AG08395 (cell line): ENCODE measurements at places on chromosomes 16 and 17.

DNA sequence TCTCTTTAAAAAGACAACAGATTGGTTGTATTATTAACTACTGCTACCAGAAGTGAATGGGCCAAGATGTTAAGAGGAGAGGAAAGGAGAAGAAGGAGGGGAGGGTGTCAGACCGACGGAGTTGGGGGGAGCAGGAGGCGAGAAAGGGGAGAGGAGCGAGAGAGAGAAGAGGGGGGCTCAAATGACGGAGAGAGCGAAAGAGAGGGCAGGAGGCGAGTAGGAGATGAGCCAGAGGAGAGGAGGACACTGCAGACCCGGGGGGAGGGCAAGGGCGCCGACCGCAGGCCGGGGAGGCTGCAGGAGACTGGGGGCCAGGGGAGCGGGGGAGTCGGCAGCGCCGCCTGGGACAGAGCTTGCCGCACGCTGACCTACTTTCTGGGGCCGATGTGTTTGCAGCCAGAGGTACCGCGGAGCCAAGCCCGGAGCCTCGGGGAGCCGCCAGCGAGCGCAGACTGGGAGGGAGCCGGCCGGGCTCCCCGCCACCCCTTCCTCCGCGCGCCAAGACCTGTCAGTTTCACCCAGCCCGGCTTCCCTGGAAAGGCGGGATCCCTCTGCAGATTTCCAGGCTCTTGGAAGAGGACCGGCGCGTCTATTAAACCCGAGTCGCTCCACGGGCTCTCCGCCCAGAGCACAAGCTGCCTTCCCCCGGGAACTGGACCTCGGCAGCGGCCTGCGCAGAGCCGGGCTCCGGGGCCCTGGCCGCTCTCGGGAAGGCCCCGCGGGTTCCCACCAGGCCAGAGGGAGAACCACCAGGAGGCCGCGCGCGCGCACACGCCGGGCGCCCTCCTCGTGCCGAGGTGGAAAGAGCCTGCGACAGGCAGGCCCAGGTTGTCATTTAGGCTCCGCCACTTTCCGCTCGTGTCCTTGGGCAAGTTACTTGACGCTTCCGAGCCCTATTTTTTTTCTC is 74.6 kb downstream of the CMC2 start:
- peak; percentile 57 for DNase-seq

- no peak for DNase-seq
These were observed 27.5 kb downstream of the TEX14 start for GRCh38 chr17:58664302-58664701.

DNA sequence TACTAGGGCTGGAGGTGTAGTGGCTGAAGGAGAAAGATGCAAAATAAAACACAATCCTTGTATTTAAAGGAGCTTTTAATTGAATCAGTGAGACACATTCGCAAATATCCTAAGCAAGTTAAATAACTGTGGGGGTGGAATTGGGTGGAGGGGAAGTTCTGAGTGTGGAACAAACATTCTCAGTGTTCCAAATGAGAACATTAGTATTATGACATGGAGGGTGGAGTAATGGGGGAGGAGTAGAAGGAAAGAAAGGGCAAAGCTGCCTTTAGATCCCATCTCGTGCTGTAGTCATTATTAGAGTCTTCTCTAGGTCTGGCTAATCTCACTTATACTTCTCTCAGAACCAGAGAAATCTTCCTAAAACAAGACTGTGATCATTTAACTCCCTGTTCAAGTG is 169.7 kb downstream of the ANKFN1 start:
- DNase-seq: no peak

- no peak for DNase-seq
These were observed 9.3 kb downstream of the ARRB2 start for GRCh38 chr17:4719684-4720221.

DNA sequence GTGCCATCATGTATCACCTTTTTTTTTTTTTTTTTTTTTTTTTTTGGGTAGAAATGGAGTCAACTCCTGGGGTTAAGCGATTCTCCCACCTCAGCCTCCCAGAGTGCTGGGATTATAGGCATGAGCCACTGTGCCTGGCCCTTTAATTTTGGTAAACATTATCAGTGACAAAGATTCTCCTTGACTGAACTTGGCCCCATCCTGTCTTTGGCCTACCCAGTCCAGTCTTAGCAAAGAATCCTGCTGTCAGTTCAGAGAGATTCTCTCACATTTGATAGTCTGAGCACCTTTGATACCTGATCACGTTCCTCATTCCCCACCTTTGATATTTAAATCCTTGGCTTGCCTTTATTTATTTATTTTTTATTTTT is 11.5 kb downstream of the RAD51C start:
- DNase-seq: no peak

DNA sequence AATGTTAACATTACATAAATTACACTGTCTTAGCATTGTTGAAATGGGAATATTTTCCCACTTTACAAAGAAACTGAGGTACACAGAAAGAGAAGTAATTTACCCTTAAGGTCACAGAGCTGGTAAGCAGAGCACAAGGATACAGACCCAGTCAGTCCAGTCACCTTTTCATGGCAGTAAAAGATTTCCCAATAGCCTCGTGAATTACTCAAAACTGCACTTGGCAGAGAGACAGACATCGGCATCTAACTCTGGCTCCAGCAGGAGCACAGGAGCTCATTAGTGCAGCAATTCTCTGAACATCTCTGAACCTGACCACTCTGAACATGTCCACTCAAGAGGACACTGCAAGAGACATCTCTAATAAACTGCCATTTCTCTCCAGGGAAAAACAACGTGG is 3.1 kb downstream of the TEX2 start:
- peak; percentile 62 for DNase-seq

GRCh38 chr17:15498107-15498506 is 30.7 kb upstream of the CDRT4 start:
- no peak for DNase-seq

GRCh38 chr17:15307710-15308111 is 33.7 kb downstream of the TEKT3 start:
- DNase-seq: no peak

DNA sequence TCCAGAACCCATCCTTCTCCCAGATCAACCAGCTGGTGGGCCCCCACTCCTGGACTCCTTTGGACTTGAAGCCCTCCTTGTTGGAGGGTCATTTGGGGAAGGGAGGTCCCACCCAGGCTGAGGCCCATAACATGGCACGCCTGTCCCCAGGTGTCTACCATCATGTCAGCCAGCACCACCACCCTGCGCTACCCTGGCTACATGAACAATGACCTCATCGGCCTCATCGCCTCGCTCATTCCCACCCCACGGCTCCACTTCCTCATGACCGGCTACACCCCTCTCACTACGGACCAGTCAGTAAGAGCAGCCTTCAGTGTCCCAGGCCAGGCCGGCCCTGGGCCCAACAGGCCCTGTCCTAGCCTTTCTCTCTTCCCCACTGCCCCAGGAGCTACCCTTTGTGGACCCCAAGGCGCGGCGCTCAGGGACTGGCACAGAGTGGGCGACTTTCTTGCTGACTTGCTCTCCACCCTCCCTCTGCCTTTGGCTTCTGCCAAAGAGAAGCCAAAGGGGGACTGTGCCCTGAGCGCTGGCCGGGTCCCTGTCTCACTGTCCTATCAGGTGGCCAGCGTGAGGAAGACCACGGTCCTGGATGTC is 4.3 kb downstream of the TUBG1 start:
- no peak for DNase-seq

DNA sequence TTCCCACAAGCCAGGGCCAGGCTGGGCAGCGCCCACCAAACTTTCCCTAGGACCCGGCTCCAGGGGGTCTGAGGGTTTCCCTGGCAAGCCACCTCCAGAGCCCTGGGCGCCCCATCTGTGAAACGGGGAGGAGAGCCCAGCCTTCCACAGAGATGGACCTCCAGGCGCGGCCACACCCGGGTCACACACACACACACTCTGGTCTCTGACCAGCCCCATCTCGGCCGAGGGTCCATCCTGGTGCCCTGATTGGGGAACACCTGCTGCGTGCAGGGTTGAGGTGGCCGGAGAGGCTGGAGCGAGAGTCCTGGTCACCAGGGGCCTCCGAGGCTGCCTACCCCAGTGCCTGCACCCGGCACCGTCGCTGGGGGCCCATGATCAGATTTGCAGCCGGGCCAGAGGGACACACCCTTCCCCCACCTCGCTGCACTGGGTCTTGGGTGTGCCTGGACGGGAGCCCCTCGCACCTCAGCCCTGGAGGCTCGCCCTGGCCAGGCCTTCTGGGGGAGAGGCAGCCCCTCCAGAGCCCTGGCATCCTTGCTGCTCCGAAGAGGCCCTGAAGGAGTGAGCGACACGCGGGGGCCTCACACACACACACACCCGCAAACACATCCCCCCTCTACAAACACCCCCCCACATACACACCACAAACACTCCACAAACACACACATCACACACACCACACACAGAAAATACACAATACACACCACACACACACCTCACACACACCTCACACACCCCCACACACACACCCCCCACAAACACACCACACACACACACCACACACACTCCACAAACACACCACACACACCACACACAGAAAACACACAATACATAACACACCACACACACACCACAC is 29.7 kb downstream of the SLC25A10 start:
- no peak for DNase-seq

DNA sequence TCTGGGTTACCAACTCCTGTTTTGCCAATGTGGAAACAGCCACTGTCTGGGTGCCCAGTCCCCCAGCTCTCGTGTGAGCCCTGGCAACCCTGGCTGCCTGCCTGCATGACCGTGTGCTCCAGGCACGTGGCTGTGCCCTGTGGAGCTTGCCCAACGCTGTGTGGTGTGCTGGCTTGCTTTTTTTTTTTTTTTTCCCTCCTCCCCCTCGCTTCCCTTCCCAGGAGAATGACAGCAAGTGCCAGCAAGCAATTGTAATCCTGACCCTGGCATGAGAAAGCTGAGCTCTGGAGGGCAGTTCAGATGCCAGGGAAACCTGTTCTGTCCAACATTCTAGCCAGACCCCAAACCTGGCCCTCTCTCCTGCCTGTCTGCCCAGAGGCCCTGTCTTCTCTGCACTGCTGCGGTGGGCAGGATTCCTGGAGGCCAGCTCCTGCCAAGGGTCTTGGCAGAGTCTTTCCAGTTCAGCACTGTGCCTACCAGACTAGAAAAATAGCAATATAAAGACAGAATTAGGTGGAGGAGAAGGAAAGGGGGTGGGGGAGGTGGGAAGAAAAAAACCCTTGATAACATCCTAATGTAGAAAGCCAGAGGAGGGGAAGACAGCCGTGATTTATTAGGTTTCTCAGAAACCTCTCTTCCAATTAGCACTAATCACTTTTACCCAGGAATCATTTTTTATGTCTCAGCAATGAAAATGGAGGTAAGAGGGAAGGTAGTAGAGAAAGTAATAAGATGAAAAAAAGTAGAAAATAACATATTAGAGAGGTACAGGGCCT is 9.0 kb downstream of the HLF start:
- peak; percentile 44 for DNase-seq

GRCh38 chr16:74570412-74571301 is 36.3 kb downstream of the GLG1 start:
- DNase-seq: no peak

GRCh38 chr16:85054948-85055492 is 27.4 kb downstream of the KIAA0513 start:
- DNase-seq: no peak

GRCh38 chr17:6402258-6402657 is 32.7 kb downstream of the AIPL1 start:
- DNase-seq: no peak
